Activated CD8-positive, alpha-beta T cell treated with anti-CD3 and anti-CD28 coated beads, Interleukin-2, amount 10 ng/mL, durations not matched to agents 7 days and 5 days (primary cell): ENCODE measurements at places on chromosomes 16 and 17. TPM values are rescaled to one million over a fixed set of nuclear protein-coding genes. Genes with fewer than 3 reads are reported as not detected.

The CACNG3 gene
- total RNA-seq: not detected

DNA sequence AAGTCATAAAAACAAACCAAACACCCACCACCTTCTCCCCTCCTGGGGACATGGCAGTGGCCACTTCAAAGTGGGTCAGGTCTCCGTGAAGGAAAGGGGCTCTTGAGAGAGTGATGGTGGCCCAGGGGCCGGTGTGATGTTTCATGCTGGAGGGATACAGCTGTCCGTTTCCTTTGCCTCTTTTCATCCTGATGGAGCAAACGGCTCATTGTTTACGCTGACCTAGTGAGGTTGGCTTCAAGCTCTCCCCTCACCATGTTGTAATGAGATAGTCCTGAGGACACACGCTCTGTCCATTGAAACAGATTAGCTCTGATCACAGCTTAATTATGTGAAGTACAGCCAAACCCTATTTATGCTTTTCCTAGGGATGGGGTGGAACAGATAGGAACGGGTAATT lies 34.2 kb downstream of the CDH13 start:
- peaks cover 22% of the 10 kb centered on the region for H3K36me3 ChIP-seq
- no peak for DNase-seq
- H3K27ac ChIP-seq: no peak overlapping the region
- peaks cover 8% of the 10 kb centered on the region for H3K27me3 ChIP-seq

The NOXO1 gene
- total RNA-seq: not detected

DNA sequence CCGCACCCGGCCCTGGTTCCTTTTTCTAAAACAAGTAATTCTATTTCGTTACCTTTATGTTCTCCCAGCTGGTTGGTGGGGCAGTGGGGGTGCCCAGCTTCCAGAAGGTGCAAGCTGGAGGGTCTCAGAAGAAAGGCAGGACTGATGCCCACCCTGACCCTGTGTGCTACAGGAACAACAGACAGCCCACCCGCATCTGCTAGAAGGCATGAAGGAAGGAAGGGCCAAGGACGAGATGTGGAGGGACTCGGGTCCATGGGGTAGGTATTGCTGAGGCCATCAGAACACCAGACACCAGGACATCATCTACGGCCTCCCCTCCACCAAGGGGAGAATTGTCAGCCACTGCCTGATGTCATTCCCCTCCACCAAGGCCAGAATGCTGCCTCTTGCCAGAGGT lies 6.4 kb upstream of the CYTH1 start:
- peaks cover 46% of the 10 kb centered on the region for H3K4me1 ChIP-seq
- no peaks in the 10 kb centered on the region for H3K27me3 ChIP-seq
- no peak for DNase-seq
- H3K36me3 ChIP-seq: peaks cover 24% of the 10 kb centered on the region
- no peak overlapping the region for H3K4me3 ChIP-seq
- no peak overlapping the region for H3K27ac ChIP-seq
